ENCODE measurements at places on chromosomes 2 and 18.

- no peak for DNase-seq
These were observed 37.3 kb upstream of the ZNF512 start for GRCh38 chr2:27545348-27546141.

DNA sequence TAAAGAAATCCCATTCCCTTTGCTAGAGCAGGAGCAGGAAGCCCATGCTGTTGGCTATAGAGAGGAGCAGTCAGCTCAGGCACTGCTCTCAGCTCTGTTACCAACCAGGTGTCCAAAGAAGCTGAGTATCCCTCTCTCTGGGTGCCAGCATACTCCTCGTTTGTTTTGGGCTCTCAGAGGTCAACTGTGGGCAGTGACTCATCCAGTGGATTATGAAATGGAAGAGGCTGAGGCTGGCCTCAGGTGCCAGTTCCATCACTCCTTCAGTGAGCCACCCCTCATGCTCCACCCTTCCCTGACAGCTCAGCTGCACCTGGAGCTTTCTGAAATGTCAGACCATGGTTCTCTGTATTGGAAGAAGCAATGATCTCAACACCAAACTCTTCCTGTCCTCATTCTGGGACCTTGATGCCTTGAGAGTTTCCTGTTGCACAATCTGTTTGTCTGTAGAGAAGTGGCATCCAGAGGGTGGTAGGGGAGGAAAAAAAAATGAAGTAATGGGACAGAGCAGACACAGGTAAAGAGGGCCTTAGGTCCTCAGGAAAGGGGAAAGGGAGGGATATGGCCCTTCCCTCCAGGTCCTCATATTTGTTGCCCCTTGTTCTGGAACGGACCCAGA lies 31.2 kb upstream of the EN1 start:
- no peak for DNase-seq

DNA sequence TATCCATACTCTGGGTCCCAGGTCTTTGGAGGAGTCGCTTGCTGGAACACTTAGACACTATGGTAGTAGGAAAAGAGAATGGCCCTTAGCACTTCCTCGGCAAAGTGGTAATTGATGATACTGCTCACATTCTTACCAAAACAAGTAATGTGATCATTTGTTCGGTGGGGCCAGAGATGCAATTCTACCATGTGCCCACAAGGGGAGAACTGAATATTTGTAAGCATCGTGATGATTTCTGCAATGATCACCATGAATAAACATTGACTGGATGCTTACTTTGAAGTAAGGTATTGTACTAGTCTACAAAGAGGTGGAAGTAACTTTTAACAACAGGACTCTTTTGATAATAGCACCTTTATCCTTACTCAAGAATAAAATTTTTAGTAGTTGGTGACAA lies 109.7 kb downstream of the CD8B2 start:
- no peak for DNase-seq

DNA sequence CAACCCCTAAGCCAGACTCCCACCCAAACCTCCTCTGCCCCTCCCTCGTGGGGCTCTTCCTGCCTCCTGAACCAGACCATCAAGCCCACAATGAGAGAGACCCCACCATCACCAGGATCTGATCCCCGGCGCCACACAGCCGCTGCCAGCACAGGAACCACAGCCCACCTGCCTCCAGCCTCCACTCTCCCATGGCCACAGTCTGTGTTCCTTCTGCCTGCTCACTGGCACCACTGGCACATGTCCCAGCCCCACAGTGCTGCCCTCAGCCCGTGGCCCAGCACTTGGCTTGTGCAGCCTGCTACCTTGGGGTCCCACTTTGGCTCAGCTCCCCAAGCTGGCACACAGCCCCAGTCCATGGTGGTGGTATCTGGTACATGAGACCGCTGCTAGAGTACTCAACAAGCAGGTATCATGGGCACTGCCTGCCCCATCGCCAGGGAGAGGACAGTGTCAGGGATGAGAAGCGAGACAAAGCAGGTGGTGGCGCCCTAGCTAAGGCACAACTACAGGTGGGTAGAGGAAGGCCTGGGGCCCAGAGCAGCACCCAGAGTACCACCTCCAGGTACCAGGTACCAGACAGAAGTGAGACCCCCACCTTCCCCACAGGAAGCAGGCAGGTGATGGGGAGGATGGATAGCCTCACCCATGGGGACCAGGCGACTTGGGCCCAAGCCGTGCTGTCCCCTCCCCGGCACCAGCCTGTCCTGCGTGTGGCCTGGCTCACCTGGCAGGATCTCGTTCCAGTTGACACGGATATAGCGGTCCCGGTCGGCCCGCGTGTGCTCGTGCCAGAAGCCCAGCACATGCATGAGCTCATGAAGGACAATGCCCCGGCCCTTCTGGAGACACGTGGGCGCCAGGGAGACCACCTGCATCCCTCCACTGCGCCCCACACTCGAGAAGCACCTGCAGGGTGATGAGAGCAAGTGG lies 6.2 kb downstream of the ASTL start:
- no peak for DNase-seq
